ENCODE measurements at places on chromosomes 6 and 20.
A peak's percentile ranks its signal among the peaks of the same experiment; 100 is the strongest.

- DNase-seq, result no peak
These were observed 53.8 kb downstream of the ABHD12 start for GRCh38 chr20:25336561-25337422.

- DNase-seq, result no peak
These were observed 263.1 kb upstream of the ZFP64 start for GRCh38 chr20:52454660-52455059.

GRCh38 chr6:43747784-43748183, 22.2 kb upstream of the VEGFA start:
- no peak for DNase-seq

- DNase-seq, result no peak
These were observed 30.2 kb downstream of the ARHGAP18 start for GRCh38 chr6:129679758-129680157.

- DNase-seq, result no peak
These were observed 51.3 kb downstream of the VEGFA start for GRCh38 chr6:43821101-43821886.

- no peak for DNase-seq
These were observed 1192.3 kb upstream of the GJE1 start for GRCh38 chr6:140940251-140940925.

- no peak for DNase-seq
These were observed 36.6 kb upstream of the HDAC2 start for GRCh38 chr6:114007516-114007915.

DNA sequence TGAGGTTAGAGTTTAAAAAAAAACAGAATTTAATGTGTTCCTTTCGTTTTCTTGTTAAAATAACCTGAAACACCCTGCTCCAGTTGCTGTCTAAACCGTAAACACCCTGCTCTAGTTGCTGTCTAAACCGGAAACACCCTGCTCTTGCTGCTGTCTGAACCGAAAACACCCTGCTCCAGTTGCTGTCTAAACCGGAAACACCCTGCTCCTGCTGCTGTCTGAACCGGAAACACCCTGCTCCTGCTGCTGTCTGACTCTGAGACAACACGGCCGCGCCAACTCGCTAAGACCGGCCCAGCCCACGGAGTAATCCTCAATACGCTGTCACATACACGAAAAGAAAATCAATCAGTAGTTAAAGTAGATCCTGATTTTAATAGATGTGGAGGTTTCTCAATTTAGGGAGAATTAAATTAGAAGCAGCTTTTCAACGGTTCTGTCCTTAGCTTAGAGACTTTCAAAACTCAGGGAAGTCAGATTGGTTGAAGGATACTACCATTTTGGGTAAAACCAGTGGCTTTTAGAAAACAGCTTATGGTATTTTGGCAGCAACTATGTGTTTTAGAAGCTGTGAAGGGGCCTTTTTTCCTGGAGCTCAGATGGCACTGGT, 98.3 kb downstream of the RAMACL start:
- DNase-seq, result peak; percentile 65

DNA sequence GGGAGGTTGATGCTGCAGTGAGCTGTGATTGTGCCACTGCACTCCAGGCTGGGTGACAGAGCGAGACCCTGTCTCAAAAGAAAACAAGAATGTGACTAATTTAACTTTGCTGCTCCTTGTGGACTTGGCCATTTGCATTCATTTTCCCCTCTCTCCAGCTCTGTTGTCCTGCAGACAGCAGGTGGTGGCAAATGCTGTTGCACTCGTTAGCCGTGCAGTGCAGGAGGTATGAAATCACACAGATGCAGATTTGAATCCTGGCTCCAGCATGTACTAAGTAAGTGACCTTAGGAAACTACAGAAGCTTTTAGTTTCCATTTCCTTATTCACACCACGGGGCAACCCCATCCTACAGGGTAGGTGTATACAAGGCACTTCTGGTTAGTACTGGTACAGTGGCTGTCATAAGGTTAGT, 9.6 kb upstream of the BEND3 start:
- no peak for DNase-seq

DNA sequence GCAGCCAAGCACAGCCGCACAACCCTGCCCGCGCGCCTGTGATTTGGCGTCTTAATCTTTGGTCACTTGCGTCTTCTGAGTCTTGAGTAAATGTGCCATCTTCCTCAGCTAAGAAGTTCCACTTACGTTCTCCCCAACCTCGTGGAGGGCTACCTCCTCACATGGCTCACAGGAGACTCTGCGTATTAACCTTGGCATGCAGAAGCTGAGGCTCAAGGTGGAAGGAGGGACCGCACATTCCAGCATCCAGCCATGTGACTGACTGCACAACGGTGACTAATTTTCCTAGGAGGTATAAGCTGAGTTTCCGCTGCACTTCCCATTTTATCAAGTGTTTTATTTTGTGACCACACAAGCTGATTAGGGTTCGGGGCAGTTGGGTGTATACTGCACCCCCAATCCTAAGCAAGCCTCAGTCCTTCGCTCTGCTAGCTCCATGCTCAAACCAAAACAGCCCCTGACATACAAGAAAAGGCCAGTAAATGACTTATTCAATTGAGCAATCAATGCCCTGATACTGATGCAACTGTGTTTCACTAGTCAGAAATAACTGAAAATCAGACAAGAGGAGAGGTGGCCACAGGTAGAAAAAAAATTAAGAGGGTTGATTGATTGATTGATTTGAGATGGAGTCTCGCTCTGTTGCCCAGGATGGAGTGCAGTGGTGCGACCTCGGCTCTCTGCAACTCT, 7.0 kb downstream of the BEND3 start:
- no peak for DNase-seq

DNA sequence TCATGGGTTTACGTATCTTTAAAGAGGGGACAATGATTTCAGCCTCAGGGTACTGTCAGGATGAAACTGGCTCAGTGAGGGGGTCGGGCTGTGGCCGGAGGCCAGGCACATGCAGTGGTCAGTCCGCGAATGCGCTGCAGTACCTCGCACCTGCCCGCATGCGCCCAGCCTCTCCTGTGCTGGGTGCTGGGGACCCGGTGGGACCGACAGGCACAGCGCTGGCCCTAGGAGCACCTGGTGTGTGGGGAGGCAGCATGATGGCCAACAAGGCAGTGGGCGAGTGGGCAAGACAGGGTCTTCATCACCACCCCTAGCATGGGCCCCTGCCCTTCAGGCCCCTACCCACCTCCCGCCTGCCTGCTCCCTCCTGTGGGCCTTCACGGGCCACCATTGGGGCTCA, 970 bp upstream of the CABLES2 start:
- no peak for DNase-seq

- no peak for DNase-seq
These were observed 1.8 kb upstream of the SAMD5 start for GRCh38 chr6:147506704-147507114.

GRCh38 chr20:10674684-10675449, 1.1 kb upstream of the JAG1 start:
- DNase-seq, result no peak

GRCh38 chr6:158655569-158656450, 6.0 kb downstream of the SYTL3 start:
- DNase-seq, result no peak

GRCh38 chr6:153790048-153790447, 249.0 kb upstream of the OPRM1 start:
- DNase-seq, result no peak

GRCh38 chr6:147930745-147931144, 411.9 kb upstream of the SASH1 start:
- no peak for DNase-seq

GRCh38 chr20:63281742-63282665, 9.4 kb downstream of the ARFGAP1 start:
- DNase-seq, result no peak

- no peak for DNase-seq
These were observed 848.5 kb upstream of the MAN1A1 start for GRCh38 chr6:120198033-120198432.

GRCh38 chr6:81373414-81373813, 379.1 kb downstream of the TENT5A start:
- DNase-seq, result no peak

DNA sequence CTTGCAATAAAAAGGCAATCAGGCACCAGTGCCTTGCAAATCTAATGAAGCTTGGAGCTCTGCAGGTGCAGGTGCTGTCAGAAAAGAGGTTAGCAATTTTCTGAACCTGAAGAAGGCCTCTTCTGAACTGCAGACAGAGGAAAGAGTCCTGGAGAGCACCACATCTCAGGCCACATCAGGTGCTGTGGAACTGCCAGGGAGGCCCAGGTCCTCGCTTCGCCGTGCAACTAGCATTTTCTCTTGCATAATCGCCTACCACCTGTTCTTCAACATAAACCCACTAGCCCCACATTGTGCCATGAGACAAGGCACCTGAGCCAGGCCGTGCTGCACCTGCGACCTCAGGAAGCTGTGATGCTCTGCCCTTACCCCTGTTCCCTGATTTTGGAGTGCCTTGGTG, 187.6 kb downstream of the DTNBP1 start:
- DNase-seq, result no peak

GRCh38 chr6:169370054-169370453, 116.4 kb upstream of the THBS2 start:
- DNase-seq, result no peak

DNA sequence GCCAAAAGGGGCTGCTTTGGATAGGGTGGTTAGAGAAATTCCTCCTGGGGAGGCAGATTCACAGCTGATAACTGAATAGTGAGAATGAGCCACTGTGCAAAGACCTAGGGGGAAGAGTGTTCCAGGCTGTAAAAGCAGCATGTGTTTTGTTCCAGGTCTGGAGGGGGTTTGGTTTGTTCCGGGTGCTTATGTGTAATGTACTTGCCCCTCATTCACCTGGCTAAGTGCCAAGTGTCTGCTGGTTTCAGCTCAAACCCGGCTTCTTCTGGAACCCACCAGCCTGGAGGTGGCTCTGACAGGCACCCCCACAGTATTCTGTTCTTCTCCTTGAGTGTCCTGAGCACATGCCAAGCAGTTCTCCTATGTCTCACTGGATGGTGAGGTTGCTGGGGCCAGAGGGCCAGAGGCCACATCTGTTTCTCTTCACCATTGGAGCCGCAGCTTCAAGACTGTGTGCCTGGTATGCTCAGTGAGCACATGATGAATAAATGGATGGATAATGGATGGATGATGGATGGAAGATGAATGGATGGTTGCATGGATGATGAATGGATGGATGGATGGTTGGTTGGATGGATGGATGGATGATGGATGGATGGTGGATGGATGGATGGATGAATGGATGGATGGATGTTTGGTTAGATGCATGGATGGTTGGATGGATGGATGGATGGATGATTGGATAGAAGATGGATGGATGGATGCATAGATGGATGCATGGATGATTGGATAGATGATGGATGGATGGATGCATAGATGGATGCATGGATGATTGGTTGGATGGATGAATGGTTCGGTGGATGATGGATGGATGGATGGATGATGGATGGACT, 227.6 kb downstream of the BMP7 start:
- no peak for DNase-seq

Measured in stimulated activated CD4-positive, alpha-beta T cell treated with anti-CD3 and anti-CD28 coated beads, Interleukin-2, amount 100 ng/mL, for 4 hours (primary cell).